Testis (tissue), 5 donors: ENCODE measurements at places on chromosomes 1 and 21. TPM values are rescaled to one million over a fixed set of nuclear protein-coding genes. Genes with fewer than 3 reads are reported as not detected.

APCS gene
- not detected for total RNA-seq

S100A7 gene
- total RNA-seq = not detected

PGLYRP4 gene
- 0.12 TPM for total RNA-seq

SLC41A1 gene
- 122 TPM for total RNA-seq

CCDC181 gene
- total RNA-seq = 27.1 TPM

LRRC39 gene
- 2.9 TPM for total RNA-seq

GLRX2 gene
- 21.2 TPM for total RNA-seq

LEPROT gene
- 58.0 TPM for total RNA-seq

TSSK3 gene
- total RNA-seq = 25.7 TPM

ODF2L gene
- 25.5 TPM for total RNA-seq

NBPF6 gene
- total RNA-seq = 6.8 TPM

IL24 gene
- not detected for total RNA-seq

HES3 gene
- total RNA-seq = not detected

AMY2B gene
- 19.4 TPM for total RNA-seq

CA6 gene
- not detected for total RNA-seq

C1orf141 gene
- total RNA-seq = 17.3 TPM

ACBD3 gene
- total RNA-seq = 50.6 TPM

ZBTB8B gene
- 0.50 TPM for total RNA-seq

RIMS3 gene
- total RNA-seq = 4.6 TPM

MR1 gene
- 7.1 TPM for total RNA-seq

OMA1 gene
- 22.1 TPM for total RNA-seq

VSIG8 gene
- total RNA-seq = 0.55 TPM

IL20 gene
- not detected for total RNA-seq

CAPN9 gene
- 0.16 TPM for total RNA-seq

POFUT2 gene
- total RNA-seq = 49.9 TPM

CGN gene
- 31.6 TPM for total RNA-seq

SLC1A7 gene
- total RNA-seq = 0.47 TPM

LRRC8C gene
- total RNA-seq = 16.2 TPM

ESRRG gene
- 1.6 TPM for total RNA-seq

RNPC3 gene
- total RNA-seq = 62.0 TPM

SUCO gene
- total RNA-seq = 139 TPM

CCDC185 gene
- total RNA-seq = 29.8 TPM

ZNF644 gene
- 70.5 TPM for total RNA-seq

ECM1 gene
- total RNA-seq = 4.6 TPM

MPL gene
- total RNA-seq = 0.47 TPM

GPA33 gene
- total RNA-seq = 0.63 TPM

EFNA3 gene
- 7.7 TPM for total RNA-seq

RBM11 gene
- 5.1 TPM for total RNA-seq

UMODL1 gene
- total RNA-seq = 1.7 TPM

ADAM30 gene
- 13.1 TPM for total RNA-seq
